ENCODE measurements at places on chromosomes 11 and 22.
A peak's percentile ranks its signal among the peaks of the same experiment; 100 is the strongest.

DNA sequence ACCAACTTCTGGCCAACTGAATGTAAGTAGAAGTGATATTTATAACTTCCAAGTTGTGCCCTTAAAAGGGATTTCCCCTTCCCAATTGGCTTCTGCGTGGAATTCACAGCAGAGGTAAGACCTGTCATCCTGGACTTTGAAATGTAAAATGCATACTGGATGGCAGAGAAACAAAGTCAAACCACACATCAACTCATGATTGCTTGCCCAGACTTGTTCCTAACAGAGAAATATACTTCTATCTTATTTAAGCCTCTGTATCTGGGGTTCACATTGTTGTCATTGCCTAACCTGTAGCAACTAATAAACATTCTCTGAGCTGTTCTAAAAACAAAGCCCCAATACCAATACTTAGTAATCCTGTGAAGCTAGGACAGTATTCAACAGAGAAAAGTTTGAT, 6.2 kb downstream of the ME3 start:
- DNase-seq, result no peak

GRCh38 chr22:39617342-39617741, 46.8 kb downstream of the CACNA1I start:
- DNase-seq, result peak; percentile 26

DNA sequence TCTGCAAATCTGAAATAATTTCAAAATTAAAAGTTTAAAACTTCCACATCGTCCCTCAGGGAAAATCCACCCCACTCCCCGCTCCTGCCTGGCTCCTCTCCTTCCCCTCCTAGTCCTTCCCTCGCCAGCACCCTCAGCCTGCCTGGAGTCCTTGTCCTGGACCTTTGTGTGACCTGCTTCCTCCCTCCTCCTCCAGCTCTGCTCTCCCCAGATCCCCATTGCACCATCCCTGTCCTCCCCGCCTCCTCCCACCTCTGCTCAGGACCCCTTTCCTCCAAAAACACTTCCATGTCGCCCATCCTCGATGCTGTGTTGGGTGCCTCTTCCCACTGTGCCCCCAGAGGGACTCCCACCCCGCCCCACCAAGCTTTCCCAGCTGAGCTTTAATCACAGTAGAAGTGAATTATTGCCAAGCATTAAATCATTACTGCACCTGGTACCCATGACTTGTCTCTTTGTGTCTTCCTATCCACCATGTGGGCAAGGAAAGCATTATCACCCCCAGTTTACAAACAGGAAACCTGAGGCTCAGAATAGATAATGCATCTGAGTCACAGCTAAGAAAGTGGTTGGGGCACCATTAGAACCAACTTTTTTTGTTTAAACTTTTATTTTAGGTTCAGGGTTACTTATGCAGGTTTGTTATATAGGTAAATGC, 2.4 kb upstream of the ZP1 start:
- DNase-seq, result no peak

- no peak for DNase-seq
These were observed 28.1 kb downstream of the TENM4 start for GRCh38 chr11:79412761-79413160.

- DNase-seq, result no peak
These were observed 130.5 kb downstream of the LARGE1 start for GRCh38 chr22:33789690-33790253.

DNA sequence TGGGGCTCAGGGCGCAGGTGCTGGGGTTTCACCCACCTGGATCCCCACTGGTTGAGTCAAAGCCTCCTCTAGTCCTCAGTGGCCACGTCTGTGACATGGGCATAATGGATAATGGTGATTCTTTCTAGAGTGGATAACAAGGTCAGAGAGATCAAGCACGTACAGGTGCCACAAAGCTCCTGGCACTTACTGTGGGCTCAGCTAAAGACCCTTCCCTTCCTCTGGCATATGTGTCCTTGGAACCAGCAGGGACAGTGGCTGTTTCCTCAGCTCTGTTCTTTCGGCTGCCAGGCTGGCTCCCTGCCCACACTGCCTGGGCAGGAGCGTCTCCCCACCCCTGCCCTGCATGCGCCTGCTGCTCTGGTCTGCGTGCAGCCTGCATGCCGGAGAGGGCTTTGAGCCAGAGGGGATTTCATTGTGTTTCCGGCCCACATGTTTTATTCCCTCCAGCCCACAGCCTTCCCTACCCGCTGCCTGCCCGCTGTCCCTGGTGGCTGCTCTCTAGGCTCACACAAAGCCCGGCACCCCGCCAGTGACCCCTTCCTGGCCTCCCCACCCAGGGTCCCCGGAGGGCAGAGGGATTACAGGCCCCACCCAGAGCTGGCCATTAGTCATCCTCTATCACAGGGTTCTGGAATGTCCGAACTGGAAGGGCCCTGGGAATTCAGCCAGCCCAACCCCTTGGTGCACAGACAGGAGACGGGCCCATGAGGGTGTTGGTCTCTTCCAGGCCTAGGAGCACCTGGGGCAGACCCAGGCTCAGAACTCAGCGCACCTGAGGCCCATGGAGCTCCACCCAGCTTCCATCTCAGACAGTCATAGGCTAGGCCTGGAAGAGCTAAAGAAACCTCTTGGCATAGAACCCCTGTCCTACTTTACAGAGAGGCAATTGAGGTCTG, 55.3 kb upstream of the GCAT start:
- DNase-seq, result no peak

DNA sequence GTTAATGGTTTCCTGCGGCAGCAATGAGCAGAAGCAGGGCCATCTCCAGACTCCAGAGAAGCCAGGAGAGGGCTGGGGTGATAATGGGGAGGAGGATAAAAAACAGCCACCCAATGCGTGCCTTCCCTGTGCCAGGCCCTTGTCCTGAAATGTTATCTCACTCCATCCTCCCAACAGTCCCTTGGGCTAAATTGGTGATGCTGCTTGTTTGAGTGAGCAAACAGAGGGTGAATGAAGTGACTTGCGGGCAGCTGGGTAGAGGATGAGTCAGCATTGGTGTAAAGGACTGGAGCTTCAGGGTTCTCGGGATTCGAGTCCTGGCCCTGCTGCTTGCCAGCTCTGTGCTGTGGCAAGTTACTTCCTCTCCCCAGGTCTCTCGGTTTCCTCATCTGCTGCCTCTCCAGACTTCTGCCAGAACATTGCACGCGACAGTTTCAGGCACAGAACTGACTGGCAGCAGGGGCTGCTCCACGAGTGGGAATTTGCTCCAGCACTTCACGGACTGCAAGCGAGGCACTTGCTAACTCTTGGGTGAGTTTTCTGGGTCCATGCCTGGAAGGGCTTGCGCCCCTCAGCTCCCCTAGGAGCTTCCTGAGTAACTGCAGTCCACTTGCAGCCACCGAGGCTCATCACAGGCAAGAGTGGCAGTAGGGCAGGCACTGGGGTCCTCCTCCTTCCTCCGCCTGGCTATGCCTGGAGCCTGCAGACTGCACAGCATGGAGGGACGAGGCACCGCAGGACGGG, at the start of gene P2RY6:
TSS of gene P2RY6 (plus strand) at position 403 of the 744 bp plus-strand sequence. CDS start 24,181 bp downstream, outside the sequence.
- DNase-seq, result no peak

DNA sequence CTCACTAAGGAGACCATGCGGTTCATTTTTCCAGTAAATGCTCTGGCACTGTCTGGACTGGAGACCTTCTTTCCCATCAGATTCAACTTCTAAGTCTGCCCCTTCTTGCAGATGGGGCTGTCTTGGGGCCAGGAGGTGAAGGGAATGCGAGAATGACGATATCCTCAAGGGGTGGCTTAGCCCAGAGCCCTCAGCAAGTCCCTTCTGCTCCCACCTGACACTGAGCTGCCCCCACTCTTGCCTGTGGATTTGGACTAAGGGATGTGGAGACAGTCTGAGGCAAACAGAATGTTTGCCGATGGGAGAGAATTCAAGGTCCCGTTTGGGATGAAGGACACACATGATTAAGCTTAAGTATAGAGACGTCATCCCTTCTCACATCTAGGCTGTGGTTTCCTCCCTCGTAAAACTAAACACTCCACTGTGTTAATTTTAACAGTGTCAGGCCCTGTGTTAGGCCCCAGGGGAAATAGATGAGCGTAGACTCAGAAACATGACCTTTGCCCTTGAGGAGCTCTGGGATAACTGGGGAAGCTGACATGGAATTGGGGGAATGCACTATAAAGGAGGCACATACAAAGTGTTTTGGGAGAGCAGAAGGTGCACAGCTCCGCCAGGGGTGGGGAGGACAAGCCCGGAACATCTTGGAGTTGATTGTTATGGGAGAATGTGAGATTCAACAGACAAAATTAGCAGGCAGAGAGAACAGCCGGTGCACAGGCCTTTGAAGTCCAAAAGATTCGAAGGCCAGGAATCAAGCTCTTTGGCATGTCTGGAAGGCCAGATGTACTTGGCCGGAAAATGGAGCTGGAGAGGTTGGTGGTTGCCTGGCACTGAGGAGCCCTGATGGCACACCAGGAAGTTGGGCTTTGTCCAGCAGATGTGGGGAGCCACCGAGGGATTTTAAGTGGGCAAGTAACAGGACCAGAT, 71.6 kb downstream of the ST3GAL4 start:
- no peak for DNase-seq

DNA sequence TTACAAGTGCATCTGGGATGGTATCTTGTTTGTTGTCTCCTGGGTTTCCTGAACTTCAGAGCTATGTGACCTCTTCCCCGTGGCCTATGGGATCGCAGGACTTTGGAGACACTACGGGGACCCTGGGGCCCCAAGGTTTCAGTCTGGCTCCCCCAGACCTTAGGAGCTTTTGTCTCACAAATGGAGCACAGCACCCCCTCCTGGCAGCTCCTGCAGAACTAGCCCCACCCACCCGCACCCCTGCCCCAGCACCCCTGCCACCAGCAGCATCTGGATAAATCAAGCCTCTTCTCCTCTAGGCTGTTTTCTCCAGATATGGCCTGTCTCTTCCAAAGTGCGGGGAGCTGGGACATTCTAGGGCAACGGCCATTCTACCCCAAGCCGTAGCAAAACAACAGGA, 10.4 kb downstream of the RCOR2 start:
- DNase-seq, result peak; percentile 50
